Left colon (tissue), 2 donors: ENCODE measurements at places on chromosomes 1 and 21. TPM values are rescaled to one million over a fixed set of nuclear protein-coding genes. Genes with fewer than 3 reads are reported as not detected.

The GUCA2B gene
- 86.9 TPM for total RNA-seq

The SPRR2G gene
- total RNA-seq, result not detected

The LRRC39 gene
- total RNA-seq, result not detected

The CCDC185 gene
- total RNA-seq, result not detected

The PUM1 gene
- total RNA-seq, result 111 TPM

The PRMT6 gene
- 8.9 TPM for total RNA-seq

The TMEM35B gene
- 16.1 TPM for total RNA-seq

The AIDA gene
- total RNA-seq, result 41.2 TPM

The HRNR gene
- total RNA-seq, result not detected

The TMPRSS3 gene
- 0.61 TPM for total RNA-seq

The LPAR3 gene
- total RNA-seq, result 2.8 TPM

The CD1C gene
- total RNA-seq, result not detected

- no peak for DNase-seq
Measured at GRCh38 chr1:245126530-245126929, 28.3 kb upstream of the KIF26B start.

DNA sequence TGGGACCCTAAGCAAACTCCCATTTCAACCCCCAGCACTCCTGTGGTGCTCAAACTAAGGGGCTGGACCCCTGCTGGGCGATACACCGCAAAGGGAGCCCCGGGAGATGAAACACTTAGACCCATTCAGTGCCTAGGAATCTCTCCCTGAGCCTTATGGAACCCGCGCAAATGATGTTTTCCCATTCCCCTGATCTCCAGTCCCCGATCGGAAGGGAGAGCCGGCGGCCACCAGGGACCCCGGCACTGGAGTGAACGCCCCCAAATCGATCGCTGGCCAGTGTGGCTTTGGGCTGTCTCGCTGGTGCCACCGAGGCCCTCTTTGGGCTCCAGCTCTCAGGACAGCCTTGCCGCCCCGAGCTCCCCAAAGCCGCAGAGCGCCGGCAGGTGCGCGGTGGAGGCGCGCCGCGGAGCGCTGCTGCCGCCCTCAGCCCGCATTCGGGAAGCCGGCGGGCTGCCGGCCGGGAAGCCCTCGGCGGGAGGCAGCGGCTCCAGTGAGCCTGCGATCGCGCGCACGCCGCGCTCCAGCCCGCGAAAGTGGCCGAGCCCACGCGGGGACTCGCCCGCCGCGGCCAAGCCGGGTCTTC is 1.1 kb downstream of the PLXNA2 start:
- DNase-seq, result peak; percentile 50

GRCh38 chr21:37912616-37913015 is 3.6 kb downstream of the KCNJ6 start:
- DNase-seq, result no peak

- no peak for DNase-seq
Measured at GRCh38 chr1:91889717-91890459, 3.9 kb upstream of the TGFBR3 start.

DNA sequence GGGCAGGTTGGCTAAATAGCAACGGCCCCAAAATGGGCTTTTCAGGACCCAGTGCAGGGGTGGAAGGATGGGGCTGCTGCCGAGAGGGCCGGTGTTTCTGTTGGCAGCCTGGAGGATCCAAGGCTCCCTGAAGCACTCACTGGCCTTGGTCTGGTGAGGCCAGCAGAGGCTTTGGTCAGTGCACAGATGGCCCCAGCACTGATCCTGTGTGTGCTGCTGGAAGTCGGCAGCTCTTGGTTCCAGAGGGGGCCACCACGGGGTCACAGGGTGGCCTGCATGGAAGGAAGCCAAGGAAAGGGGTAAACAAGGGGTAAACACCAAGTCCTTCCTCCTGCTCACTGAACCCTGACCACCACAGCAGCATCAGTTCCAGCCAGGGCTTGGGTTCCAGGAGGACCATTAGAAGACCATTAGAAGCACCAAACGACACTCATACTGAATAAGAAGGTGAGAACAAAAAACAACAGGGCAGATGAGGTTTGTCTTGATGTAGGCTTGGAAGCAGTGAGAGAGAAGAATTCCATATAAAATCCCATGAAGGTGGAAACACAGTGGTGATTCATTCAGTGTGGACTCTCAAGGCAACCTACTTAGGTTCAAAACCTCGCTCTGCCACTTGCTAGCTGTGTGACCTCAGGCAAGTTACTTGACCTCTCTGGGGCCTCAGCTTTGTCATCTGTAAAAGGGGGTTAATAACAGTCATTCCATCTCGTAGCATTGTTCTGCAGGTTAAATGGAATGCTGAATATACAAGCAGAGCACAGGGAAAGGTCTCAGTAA is 184.5 kb downstream of the RUNX1 start:
- no peak for DNase-seq

- no peak for DNase-seq
Measured at GRCh38 chr1:21568809-21569385, 59.7 kb downstream of the ALPL start.

GRCh38 chr1:38028105-38028591 is 15.6 kb downstream of the UTP11 start:
- DNase-seq, result no peak

- no peak for DNase-seq
Measured at GRCh38 chr1:179077396-179077795, 4.5 kb upstream of the TOR3A start.

DNA sequence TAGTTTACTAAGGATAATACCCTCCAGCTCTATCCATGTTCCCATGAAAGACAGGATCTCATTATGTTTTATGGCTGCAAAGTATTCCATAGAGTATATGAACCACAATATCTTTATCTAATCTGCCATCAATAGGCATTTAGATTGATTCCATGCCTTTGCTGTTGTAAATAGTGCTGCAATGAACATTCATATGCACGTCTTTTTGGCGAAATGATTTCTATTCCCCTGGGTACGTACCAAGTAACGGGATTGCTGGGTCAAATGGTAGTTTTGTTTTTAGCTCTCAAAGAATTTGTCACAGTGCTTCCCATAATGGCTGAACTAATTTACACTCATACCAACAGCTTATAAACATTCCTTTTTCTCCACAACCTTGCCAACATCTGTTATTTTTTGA is 750.9 kb downstream of the BRINP3 start:
- DNase-seq, result no peak

DNA sequence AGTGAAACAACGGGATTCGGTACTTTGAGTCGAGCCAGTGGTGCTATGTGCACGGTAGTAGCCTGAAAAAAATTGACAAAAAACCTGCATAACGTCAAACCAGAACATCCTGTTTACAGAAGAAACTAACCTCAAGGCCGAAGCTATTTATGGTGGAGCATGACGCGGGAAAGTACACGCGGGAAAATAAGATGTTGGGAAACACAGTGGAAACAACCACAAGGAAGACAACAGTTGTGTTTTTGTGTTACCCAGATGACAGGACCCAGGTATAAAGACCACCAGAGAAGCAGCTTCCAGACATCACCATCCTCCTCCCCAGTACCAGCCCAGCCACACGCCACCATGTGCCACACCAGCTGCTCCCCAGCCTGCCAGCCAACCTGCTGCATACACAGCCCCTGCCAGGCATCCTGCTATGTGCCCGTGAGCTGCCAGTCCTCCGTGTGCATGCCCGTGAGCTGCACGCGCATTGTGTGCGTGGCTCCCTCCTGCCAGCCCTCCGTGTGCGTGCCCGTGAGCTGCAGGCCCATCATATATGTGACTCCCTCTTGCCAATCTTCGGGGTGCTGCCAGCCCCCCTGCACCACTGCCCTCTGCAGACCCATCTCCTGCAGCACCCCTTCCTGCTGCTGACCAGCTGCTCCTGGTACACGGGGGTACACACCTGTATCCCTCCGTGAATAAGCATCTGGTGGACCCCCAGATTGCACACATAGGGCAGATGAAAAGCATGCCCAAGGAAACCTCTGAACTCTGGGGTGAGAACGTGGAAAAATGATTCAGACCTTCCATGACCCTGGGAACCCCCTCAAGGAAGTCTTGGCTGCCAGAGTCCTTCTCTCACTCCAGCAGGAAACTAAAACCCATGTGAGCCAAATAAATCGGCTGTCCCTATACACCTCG is at the start of gene KRTAP12-3:
Gene KRTAP12-3 (plus strand): TSS at position 298 of the 906 bp plus-strand sequence. CDS start 48 bp downstream, at position 346.
- no peak for DNase-seq

GRCh38 chr1:17245816-17246325 is 3.0 kb upstream of the PADI3 start:
- no peak for DNase-seq

- DNase-seq, result no peak
Measured at GRCh38 chr1:95956215-95956614, 722.2 kb downstream of the RWDD3 start.
